ENCODE measurements at places on chromosomes 6 and 20. TPM values are rescaled to one million over a fixed set of nuclear protein-coding genes. Genes with fewer than 3 reads are reported as not detected.
A peak's percentile ranks its signal among the peaks of the same experiment; 100 is the strongest.

GRCh38 chr6:158498362-158498761 lies 61.5 kb upstream of the TMEM181 start:
- DNase-seq = no peak

DNA sequence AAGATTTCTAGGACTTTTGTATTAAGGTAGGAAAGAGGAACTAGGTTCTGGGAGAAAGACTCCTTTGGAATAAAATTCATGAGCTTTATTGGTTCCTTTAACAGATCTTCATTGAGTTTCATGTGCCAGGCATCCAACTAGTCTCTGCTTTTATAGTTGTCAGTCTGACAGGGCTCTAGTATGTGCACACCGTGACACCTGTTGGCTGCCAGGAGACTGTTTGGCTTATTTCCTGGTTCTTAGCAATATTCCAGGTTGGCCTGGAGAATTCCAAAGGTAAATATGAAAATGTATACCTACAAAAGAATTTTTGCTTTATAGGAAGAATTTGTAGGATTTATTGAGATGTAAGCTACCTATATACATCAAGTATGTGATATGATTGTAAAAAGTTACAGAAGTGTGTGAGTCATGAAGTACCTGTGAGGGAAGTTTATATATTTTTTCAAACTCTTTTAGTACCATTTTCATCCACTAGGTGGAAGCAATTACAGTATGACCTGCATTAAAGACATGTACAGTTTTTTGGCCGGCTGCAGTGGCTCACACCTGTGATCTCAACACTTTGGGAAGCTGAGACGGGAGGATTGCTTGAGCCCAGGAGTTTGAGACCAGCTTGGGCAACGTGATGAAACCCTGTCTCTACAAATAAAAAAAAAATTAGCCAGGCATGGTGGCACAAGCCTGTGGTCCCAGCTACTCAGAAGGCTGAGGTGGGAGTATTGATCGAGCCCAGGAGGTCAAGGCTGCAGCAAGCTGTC lies 35.2 kb downstream of the NDUFAF5 start:
- DNase-seq = peak; percentile 53

DNA sequence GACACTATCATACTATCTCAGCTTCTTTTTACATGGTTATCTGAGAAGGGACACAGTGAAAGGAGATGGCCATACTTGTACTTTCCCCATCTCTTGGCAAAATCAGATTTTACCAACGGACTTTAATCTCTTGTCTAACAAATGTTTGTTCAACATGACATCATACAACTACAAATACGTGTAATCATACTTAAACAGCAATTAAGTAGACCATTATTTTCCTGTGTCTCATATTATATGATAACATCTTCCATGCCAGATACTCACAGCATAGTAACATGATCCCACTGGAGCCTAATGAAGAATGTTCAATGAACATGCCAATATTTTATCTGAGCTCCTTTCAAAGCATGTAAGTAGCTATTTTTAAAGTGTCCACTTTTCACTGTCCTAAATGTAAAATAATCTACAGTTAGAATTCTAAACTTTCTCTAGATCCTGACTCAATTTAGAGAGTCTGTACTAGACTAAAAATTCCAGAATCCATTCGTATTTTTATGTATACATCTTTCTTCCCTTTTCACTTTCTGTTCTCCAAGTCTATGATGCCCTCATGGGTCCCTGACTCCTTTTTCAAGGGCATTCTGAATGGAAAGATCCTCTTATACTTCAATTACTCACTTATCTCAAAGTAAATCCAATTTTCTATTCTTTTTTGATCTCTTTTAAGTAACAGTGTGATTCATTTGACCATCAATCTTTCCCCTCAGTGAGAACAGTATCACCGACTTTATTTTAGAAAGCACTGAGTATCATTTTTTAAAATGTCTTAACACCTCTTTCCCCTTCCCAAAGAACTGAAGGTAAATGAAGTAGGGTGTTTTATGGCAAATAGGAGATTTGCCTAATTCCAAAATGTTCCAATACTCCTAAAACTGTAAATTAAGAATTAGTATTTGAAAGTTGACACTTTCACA lies 133.5 kb downstream of the CDK19 start:
- DNase-seq = peak; percentile 48

Gene SERPINB1
- total RNA-seq = 22.8 TPM

Gene MAP1LC3A
- total RNA-seq = 24.7 TPM

- DNase-seq = no peak
These were observed 19.9 kb downstream of the ADGRF1 start for GRCh38 chr6:47022191-47022590.

Gene PDE10A
- 2.0 TPM for total RNA-seq

GRCh38 chr20:39736434-39737327 lies 774.5 kb downstream of the DHX35 start:
- DNase-seq = no peak

Gene NKX2-2
- total RNA-seq = 0.32 TPM

Gene PLG
- total RNA-seq = not detected

DNA sequence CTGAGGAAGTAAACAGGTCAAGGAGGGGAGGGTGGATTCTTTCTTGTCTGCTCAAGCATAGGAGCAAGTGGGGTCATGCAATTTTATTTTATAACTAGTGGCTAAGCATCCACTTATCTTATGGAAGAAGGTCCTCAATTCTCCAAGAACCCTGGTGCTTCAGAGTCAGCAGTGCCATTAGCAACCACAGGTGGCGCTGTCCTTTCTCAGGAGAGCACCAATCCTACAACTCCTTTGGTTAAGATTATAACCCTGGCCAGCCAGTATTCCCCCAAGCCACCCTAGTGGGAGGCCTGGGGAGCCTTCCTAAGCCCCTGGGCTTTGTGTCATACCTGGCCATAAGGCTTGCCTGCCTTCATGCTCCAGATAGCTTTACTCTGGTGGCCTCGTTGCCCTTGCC lies 60.7 kb downstream of the PCSK2 start:
- no peak for DNase-seq

Gene MATN4
- total RNA-seq = not detected

Gene KCNS1
- total RNA-seq = 0.67 TPM

DNA sequence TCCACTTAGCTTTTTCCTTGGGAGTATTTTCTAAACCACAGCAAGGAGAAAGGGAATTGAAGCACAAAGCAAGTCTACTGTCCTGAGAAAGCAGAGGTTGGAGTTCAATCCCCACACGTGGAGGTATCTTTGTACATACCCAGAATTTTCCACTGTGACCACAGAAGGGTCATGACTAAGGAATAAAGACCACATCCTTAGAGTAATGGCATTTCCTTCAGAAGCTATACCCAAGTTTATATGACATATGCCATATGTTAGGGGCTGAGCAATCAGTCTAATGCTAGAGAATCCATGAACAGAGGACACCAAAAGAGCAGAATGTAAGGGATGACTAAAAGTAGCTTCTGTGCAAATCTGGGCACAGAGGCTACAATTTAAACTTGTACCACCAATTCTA lies 46.4 kb downstream of the ATG5 start:
- DNase-seq = no peak

All from HFFc6 (cell line).